ENCODE measurements at places on chromosomes 7 and 10.

DNA sequence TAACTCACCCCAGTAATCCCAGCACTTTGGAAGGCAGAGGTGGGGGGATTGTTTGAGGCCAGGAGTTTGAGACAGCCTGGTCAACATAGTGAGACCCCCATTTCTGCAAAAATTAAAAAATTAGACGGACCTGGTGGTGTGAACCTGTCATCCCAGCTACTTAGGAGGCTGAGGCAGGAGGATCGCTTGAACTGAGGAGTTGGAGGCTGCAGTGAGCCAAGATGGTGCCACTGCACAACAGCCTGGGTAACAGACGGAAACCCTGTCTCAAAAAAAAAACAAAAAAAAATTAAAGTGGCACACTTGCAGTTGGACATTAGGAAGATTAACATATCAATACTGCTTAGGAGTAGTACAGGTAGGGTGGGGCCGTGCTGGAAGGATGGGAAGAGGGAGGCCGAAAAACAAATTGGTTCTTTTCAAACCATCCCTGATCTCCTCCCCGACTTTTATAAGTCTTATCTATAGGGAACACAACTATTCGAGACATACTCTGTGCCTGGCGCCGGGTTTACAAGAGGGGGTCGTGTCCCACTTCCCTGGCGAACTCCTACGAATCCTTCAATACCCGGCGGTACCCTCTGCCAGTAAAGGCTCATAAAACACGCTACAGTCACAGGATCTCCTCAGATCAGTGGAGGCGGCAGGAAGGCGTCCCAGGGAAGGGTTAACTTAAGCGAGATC, 628 bp downstream of the TAF6 start:
- no peak for DNase-seq

- DNase-seq, result no peak
Measured at GRCh38 chr10:128518000-128518399, 391.8 kb upstream of the MKI67 start.

DNA sequence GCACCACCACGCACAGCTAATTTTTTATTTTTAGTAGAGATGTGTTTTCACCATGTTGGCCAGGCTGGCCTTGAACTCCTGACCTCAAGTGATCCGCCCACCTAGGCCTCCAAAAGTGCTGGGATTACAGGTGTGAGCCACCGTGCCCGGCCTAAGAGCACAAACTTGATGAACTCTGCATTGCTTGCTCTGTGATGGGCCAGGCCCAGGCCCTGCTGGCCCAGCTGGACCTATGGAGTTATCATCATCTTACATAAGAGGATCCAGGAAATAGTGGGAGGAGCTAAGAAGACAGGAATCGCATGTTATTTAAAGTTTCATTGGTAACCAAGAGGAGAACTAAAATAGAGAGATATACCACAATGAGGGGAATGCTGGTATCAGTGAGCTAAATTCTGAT, 86.9 kb downstream of the DAGLB start:
- DNase-seq, result no peak

- DNase-seq, result no peak
Measured at GRCh38 chr10:75703191-75703854, 271.9 kb downstream of the LRMDA start.

DNA sequence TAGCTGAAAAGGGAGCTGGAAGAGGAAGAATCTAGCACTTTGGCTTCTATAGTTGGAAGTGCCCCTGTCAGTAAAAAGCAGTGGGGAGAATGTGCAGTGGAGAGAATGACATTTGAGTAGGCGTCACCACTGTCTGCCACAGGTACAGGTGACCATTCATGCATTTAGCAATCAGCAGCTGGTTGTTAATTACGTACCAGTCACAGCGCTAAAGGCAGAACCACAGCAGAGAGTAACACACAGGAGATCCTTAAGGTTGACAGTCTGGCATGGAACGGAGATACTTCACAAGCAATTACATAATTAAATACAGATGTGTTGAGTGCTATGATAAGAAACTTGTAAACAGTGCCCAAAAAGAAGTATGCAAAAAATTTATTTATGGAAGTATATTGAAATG, 24.8 kb downstream of the C10orf67 start:
- no peak for DNase-seq

- peak; percentile 70 for DNase-seq
Measured at GRCh38 chr10:33234831-33235237, 99.6 kb downstream of the NRP1 start.

GRCh38 chr10:19917751-19918478, 101.7 kb downstream of the PLXDC2 start:
- DNase-seq, result no peak

DNA sequence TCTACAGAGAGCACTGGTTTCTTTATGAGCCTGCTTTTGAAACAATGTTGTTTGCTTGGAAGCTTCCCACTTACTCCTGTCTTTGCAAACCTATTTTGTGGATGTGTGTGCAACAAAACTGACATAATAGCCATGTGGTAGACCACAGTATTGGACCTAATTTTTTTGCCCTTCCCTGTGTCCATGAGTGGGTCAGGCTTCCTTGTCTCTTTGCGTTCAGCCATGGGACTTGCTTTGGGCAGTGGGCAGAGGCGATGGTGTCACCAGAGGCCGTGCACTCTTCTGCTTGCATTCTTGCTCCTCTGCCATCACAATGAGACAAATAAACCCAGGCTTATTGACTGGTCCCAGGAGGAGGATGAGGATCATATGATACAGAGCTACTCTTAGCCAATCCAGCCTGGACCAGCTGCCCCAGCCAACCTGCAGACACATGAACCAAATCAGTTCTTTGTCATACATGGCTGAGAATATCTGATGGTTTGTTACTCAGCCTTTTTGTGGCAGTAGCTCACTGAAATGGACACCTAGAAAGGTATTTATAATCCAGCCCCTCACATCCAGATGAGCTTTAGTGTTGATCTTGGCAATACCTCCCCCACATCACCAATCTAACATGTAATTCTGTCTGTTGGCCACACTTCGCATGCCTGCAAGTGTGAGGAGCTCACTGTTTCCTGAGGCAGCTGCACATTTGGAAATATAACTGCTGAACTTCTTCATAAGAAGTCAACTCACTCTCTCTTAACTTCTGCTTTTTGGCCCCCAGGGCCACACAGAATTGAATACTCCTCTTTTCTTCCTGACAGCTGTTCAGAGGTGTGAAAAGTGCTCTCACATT, 427.8 kb upstream of the ZMIZ1 start:
- DNase-seq, result no peak

- no peak for DNase-seq
Measured at GRCh38 chr10:20117471-20117870, 301.2 kb downstream of the PLXDC2 start.

DNA sequence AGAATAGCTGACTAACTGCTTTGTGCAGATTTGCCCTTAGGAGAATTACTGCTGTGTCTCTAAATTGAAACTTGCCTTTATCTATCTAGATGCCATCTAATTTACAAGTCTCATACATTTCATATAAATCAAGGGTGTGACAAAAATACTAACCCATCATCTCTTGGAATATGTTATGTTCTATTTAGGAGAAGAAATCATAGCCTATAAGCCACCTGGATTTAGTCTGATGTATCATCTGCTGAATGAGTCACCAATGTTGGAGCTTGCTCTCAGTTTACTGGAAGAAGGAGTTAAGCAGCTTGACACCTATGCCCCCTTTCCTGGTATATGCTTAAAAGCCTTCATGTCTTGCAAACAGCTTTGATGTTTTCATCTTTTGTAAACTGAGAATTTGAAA, 43.5 kb downstream of the NUP205 start:
- no peak for DNase-seq

DNA sequence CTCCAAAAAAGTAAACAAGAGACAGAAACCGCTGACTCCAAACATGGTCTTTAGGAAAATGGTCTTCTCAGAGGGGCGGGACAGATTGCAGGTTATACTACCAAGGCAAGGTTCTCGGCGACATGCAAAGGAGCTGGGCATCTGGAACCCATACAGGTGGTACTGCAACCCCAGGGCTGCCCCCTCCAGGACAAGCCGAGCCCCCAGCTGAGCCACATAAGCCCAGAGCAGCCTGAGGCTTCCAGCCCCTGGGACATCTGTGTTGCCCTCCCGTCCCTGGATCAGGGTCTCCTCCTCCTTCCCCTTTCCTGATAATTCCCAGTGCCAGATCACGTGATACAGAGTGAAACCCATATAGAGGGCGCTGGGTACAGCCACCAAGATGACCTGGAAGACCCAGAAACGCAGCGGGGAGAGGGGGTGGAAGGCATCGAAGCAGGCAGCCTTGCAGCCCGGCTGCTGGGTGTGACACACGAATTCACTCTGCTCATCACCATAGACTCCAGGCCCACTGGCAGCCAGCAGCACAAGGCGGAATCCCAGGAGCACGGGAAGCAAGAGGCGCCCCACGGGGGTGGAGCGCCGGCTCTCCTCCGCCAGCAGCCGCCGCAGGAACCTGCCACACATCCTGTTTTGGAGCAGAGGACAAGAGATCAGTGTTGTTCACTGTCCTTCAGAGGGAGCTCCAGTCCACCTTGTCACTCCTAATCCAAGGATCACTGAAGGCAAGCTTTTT, at the start of gene GJC3:
TSS of gene GJC3 (minus strand) at position 627 of the 736 bp plus-strand sequence. CDS start at position 627, 0 bp downstream.
- DNase-seq, result peak; percentile 60

DNA sequence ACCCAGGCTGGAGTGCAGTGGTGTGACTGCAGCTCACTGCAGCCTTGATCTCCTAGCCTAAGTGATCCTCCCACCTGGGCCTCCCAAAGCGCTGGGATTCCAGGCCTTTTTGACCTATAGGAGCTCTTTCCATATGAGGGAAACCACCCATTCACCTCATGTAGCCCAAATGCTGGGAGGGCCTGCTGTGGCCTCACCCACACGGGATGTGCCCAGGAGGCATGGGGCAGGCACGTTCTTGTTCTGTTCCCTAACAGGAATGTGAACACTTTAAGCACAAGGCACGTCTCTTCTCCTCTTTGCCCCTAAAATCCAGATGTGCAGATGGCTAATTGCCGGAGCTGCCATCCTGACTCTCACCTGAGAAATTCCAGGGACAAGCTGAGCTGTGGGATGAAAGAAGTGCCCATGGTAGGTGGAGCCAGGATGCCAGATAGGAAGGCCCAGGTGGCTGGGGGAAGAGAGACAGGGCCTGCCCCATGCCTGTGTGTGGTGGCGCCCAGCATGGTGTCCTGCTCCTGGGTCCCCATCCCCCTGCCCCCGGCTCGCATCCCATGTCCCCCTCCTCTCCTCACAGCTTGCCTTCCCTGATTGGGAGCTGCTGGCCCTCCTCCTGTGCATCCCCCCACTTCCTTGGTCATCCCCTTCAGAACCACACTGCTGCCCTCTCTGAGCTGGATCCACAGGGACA, 17.3 kb downstream of the CAMK2B start:
- DNase-seq, result no peak

DNA sequence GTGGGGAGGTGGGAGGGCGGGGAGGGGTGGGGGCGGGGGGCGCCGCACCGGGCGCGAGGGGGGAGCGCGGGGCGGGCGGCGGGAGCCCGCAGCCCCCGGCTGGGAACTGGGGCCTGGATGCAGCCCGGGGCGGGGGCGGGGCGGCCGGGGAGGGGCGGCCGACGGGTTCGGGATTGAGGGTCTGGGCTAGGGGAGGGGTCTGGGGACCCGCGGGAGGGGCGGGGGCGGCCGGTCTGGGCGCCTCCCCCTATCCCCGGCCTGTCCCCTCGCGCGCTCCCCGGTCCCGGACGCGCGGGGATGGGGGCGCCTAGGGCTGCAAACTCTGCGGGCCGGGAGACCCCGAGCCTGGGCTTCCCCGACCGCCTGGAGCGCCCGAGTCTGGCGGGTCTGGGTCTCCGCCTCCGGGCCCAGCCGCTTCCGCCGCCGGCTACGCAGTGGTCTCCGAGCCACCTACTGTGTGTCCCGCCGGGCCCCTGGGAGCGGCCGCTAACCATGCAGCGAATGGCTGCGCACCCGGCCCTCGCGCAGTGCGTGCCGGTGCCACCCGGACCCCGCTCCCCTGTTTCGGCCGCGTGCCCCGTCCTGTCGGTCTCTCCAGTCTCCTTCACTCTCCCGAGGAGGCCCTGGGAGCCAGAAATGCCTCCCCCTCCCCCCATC, 375 bp upstream of the FGF8 start:
- DNase-seq, result no peak

DNA sequence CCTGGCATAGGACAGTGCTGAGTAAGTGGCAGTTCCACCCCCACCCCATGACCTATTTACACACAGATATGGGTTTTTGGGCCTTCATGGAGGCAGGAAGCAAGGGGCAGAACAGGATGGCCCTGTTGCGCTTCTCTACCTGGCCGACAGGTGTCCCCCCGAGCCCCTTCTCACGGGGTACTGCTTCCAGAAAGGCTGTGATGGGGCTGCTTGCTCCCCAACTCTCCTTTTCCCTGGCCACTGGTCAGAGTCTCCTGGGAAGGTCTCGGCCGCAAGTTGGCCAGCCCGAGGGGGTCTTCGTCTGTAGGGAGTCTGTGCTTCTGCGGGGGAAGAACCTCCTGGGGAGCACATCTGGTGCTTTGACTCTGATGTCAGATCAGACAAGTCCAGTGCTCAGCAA, 139.8 kb upstream of the TNS3 start:
- no peak for DNase-seq

- no peak for DNase-seq
Measured at GRCh38 chr7:75722373-75722772, 16.4 kb downstream of the HIP1 start.

DNA sequence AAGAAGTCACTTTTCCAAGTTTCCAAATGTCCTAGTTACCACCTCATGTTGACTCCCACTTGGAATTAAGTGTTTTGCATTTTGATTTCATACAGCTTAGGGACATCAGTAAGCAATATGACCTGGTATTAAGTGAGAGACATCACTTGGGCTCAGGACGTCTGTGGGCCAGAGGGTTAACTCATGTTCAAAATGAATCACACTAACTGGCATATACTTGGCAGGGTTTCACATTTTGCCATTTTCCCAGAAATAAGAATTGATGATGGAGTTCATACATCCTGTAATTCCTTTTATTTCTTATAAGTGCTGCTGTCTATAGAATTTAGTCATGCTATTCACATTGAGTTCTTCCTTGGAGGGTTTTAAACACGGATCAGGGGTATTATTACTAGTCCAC, 516.5 kb downstream of the PHTF2 start:
- no peak for DNase-seq

- DNase-seq, result no peak
Measured at GRCh38 chr10:133035952-133036351, 51.8 kb upstream of the ADGRA1 start.

DNA sequence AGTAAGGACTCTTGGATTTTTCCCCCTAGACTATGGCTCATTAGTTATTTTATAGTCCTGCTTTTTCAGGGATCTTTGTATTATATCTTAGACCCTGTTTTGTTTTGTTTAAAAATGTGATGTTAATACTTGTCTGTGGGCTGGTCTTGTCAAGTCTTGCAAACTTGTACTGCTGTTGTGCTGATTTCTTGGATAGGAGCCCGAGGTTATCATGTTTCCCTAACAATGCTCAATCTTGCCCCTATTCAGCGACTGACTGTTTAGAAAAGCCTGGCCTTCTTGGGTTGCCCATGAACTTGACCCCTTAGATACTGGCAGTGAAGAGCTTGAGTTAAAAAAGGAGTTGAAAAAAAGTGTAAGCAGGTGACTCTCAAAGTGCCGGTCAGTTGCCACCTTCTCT, 115.7 kb downstream of the KIAA1217 start:
- DNase-seq, result no peak

- peak; percentile 14 for DNase-seq
Measured at GRCh38 chr10:58546722-58547445, 34.2 kb downstream of the BICC1 start.

- DNase-seq, result no peak
Measured at GRCh38 chr10:89830624-89831023, 129.2 kb downstream of the KIF20B start.

GRCh38 chr10:32333849-32334248, 13.1 kb downstream of the EPC1 start:
- DNase-seq, result no peak

Data from AG10803 (cell line).